Kasumi-1 (cell line): ENCODE measurements at places on chromosomes 1 and 21.

GRCh38 chr1:236821091-236821627 lies 26.1 kb downstream of the MTR start:
- DNase-seq: no peak

GRCh38 chr1:14165371-14165801 lies 433.1 kb upstream of the KAZN start:
- DNase-seq: no peak

DNA sequence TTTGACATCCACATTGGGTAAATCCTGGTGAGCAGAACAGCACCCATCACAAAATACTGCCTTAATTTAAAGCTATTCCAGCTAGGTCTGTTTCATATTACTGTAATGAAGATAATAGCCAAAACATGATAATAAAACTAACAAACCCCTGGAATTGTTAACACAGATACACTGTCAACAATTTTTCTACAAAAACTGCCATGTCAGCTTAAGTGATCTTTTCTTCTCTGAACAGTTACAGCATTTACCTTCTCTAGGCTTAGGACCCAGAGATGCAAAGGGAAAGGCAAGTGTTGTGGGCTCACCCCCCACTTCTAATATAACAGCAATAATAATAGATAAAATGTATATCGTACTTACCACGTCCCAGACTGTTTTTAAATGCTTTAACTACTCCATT lies 92.1 kb downstream of the SMYD3 start:
- DNase-seq: no peak

DNA sequence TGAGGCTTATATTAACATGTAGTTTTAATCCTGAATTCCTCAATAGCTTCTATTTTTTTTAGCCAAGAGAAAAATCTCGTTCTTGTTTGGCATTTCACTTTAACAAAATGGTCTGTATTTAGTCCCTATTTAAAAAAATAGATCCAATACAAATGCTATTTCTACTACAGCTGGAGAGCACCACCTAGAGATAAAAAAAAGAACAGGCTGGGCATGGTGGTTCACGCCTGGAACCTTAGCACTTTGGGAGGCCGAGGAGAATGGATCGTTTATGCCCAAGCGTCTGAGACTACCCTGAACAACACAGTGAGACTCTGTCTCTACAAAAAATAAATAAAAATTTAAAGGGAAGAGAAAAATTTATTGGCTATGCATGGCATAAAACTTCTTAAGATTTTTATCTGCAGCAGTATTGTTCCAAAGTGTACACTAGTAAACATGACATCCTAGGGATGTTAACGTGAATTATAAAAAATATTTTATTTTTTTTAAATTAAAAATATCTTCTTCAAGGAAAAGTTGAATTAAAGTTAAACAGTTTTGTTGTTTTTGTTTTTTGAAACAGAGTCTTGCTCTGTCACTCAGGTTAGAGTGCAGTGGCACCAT lies 4.4 kb downstream of the ST7L start:
- DNase-seq: peak; percentile 62
